DMS53 (cell line): ENCODE measurements at places on chromosomes 4 and X.

DNA sequence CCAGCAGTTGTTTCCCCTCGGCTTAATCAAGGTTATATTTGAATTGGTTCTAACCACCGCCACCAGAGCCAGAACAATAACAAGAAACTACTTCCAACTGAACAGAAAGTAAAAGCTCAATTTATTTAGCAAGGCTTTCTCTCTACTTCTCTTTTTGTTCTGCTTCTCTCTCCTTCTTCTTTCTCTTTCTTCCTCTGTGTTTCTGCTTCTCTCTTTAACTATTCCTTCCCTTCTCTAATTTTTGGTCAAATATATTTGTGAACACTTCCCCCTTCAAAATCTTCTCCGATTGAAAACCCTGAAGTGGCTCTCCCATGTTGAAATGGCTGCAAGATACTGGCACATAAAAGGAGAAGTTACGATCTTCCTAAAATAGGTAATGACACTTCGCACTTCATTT lies 1195.9 kb upstream of the PRKX start:
- DNase-seq, result no peak

GRCh38 chr4:41656572-41657520 lies 91.7 kb downstream of the PHOX2B start:
- DNase-seq, result no peak

DNA sequence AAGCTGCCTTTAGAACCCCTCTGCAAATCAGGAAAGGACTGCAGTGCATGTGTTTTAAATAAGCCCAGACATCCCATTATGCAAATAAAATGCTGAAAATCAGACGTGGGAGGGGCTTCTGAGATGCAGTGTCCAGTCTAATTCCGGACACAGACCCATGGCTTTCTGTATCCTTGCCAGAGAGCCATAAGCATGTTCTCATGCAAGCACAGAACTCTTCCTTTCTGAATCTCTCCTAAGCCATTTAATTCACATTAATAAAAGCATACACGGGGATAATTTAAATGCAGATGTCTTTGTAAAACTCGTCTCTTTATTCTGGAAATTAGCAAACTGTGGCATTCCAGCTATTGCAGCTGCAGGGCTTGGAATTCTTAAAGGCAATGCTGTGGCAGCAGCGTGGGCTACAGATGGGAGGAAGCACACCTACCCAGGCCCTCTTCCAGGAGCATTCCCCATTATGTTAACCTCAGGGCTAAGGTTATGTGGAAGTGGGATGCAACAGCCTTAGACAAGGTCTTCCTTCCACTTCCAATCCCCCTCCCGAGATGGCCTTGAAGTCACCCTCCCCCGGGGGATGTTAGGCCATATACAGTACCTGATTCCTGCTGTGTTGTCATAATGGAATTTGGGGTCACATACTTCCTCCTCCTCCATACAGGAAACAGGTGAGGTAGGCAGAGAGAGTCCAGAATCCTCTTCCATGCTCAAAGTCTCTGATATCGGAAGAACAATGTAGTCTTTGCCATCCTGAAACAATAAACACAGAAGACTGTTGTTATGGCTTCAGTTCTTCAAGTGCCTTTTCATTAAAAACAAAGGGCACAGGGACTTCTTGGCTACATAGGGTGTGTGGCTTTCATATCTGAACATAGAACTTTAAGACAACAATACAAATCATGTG lies 38.1 kb downstream of the KDR start:
- no peak for DNase-seq

DNA sequence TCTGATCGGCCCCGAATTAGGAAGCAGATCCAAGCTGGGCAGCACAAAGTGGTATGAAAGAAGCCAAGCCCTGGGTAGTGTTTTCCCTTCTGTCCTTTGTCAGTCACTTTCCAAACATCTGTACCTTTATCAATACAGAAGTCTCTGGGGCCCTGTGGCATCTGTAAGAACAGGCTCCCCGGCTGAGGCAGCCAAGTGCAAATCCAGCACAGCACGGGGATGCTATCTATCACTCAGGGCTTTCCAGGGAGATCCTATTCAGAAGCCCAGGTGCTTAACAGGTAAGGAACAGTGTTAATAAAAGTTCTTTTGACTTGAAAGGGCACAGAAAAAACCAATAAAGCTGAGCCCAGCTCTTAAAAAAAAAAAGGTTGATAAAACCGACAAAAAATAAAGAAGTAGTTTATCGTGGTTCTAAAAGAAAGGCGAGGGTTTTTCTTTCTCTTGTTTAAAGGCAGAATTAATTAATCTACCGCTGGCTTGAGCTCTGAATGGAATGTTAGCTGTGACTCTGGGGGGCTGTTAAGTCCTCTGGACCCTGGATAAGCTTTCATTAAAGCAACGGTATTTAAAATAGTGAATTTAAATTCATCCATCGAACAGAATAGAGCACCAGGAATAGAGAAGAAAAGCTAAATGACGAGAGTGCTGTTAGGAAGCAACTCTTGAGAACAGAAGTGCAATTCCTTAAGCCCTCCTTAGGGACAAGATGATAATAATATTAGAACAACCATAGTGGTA lies 119.1 kb upstream of the GATB start:
- DNase-seq, result no peak

- DNase-seq, result peak; percentile 0
These were observed 197.1 kb upstream of the MAGEB18 start for GRCh38 chrX:25941087-25941486.

DNA sequence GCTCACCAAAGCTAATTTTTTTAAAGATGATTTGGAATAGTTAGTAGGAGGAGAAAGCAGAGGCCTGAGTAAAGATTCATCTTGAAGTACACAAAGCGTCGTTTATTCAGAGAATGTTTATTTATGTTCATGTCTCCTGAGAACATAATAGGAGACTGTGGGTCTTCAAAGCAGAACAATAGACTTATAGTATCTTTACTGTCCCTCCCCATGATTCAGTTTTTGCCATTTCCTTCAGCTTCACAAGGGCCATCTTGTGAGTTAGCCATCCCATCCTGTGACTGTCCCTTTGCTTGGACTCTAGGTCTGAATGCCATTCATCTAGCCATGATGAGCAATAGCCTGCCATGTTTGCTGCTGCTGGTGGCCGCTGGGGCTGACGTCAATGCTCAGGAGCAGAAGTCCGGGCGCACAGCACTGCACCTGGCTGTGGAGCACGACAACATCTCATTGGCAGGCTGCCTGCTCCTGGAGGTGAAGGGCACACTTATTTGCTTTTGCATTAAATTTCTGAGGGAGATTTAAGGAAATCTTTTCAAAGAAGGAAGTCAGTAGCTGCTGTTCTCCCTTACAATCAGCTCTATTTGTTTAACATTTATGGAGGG lies 105.8 kb downstream of the NFKB1 start:
- DNase-seq, result peak; percentile 89

- peak; percentile 90 for DNase-seq
These were observed 20.9 kb upstream of the MTM1 start for GRCh38 chrX:150547375-150548115.

GRCh38 chr4:175540732-175541131 lies 271.3 kb downstream of the GPM6A start:
- DNase-seq, result no peak

DNA sequence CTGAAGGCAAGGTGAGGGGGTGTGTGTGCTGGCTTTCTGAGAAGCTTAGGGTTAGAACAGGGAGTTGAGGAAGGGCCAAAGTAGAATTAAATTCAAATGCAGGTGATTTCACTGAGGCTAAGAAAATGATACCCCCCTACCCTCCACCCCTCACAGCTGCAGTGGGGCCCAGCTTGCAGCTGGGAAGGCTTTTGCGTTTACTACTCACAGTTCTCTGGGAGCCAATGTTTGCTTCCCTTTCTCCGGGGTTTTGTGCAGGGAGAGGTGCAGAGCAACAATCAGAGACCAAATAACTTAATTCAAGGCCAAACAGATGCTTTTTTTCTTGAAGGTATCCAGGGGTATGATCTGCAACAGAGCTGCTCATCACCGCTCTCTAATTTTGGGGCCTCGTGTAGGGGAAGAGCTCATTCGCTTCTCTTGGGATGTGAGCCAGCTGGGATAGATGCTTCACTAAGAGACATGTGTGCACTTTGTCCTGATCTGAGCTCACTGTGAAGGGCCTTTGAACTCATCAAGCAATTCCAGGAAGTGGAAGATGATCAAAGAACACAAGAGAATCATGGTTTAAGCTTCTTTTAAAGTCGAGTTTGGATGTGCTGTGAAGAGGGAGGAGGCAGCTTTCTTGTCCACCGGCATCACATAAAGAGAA lies 122.7 kb upstream of the C1GALT1C1 start:
- DNase-seq, result peak; percentile 82

GRCh38 chr4:185774131-185774653 lies 37.8 kb downstream of the SORBS2 start:
- no peak for DNase-seq

DNA sequence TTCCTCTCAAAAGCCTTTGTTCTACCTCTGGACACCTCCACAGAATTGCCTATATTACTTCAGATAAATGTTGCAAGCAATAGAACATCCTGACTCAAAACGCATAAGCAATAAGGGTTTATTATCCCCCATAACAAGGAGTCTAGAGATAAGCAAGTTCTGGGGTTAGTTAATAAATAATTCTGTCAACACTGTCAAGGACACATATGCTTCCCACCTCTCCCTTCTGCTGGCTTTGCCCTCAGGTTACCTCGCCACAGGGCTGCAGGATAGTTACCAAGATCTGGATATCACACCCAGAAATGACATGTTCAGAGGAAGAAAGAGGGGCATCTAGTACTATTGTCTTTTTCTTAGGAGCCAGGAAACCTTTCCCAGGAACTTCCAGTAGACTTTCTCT lies 14.0 kb upstream of the DUSP21 start:
- no peak for DNase-seq

- DNase-seq, result no peak
These were observed 243.4 kb upstream of the PCDH18 start for GRCh38 chr4:137775701-137776100.

- DNase-seq, result peak; percentile 93
These were observed 1826.0 kb downstream of the STIM2 start for GRCh38 chr4:28686618-28687017.

DNA sequence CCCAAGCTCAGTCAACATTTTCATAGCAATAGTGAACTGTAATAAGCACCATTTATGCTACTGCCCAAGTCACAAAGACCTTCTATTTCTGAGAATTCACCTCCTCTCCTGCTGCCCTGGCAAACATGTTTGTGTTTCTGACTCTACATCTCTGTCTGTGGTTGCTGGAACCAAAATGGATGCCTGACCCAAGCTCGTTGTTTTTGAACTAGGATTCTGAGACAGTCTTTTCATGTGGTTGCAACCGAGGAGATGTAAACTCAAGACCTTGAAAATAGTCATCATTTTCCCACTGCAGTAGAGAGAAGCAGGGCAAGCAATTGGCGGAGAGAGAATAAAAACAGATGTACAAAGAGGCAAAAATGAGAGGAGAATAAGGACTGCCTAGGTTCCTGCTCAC lies 160.2 kb downstream of the RAB28 start:
- DNase-seq, result no peak

DNA sequence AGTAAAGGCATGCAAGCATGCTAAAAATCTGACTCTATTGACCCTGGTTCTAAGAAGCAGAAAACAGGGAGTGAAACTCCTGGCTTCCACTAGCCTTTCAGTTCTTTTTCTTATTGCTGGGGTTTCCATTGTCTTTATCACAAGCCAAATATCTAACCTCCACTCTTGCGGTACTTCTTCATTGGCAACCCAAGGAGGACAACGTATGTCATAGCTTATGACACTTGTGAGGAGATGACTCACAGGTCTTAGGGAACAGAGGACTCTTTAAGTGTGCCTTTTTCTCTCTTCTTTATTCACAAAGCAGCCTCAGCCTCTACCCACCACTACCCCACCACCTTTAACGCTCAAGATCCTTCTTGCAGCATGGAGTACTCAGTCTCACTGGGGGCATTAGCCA lies 124.2 kb downstream of the GUCY2F start:
- DNase-seq, result no peak

DNA sequence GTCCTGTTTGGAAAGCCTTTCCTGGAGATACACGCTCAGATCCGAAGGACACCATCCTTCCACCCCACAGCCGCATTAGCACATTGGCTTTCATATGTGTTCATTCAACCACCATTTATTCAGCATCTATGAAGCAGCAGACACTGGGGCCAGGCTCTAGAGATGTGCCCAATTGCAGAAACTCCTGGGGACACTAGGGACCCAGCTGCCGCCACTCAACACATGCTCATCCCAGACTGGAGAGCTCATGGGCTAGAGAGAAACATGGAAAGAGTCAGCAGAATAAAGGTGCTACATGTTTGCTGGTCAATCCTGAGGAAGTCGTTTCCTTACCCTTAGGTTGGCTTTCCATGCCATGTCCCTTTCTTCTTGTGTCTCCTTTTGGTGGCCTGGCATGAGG lies 7.6 kb downstream of the CTAG1A start:
- DNase-seq, result no peak

GRCh38 chrX:54926978-54927377 lies 6.4 kb downstream of the TRO start:
- DNase-seq, result no peak

DNA sequence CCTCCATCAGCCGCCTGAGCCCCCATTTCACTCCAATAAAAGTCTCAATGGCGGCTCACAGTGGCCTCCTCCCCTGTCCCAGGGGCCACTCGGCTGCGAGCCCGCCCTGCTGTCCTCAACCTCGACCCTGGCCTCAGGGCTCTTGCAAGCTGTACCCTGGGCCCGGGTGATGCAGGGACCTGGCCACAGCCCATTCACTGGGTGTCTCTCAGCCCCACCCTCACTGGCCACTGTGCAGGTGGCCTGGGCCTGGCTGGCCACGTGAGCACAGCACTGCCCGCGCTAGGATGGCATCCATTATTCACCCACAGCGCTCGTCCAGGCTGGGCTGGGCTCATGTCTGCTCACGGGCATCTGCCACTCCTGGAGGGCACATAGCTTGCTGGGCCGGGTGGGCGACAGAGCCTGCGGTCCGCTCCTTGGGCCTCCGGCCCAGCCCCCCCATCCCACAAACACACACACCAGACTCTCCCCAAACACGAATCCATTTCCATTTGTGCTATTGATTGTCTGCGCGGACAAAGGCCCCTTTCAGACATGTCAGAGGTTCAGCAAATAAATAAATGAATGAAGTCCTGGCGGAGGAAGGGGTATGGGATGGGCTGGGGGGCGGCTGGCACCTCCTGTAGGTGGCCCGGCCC lies 16.5 kb upstream of the FGFR3 start:
- no peak for DNase-seq

GRCh38 chr4:2934077-2934812 lies 29.0 kb downstream of the NOP14 start:
- DNase-seq, result peak; percentile 77
